ENCODE measurements at places on chromosomes 13 and 19.

DNA sequence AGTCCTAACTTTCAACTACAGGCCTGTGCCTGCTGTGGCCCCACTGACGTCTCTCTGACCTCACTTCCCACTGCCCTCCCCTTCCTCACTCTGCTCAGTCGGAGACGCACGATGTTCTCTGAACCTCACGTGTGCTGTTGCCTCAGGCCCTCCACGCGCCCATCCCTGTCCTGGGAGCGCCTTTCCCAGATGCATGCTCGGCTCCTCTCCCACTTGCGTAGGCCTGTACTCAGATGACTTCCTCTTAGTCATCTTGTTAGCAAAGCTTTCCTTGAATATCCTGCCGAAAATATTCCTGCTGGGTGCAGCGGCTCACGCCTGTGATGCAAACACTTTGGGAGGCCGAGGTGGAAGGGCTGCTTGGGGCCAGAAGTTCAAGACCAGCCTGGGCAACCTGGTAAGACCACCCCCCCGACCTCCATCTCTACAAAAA lies 9.3 kb upstream of the SYT5 start:
- peak; percentile 88 for DNase-seq

DNA sequence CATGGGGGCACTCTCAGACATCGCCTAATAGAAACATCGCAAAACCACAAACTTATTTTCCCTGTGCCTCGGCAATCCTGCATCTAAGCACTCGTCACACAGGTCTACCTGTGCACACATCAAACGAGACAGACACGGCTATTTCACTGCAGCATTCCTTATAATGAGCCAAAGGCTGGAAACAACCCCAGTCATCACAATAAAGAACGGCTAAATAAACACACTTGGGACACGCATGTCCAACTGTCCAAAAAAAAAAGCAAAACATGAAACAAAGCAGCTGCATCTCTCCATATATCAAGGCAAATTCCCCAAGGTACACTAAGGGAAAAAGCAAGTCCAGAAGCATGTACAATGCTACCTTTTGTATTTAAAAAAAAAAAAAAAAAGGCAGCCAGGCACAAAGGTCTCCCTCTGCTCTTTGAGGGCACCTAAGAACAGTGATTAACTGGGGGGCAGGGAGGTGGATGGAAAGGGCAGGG lies 27.2 kb upstream of the CCNP start:
- no peak for DNase-seq

DNA sequence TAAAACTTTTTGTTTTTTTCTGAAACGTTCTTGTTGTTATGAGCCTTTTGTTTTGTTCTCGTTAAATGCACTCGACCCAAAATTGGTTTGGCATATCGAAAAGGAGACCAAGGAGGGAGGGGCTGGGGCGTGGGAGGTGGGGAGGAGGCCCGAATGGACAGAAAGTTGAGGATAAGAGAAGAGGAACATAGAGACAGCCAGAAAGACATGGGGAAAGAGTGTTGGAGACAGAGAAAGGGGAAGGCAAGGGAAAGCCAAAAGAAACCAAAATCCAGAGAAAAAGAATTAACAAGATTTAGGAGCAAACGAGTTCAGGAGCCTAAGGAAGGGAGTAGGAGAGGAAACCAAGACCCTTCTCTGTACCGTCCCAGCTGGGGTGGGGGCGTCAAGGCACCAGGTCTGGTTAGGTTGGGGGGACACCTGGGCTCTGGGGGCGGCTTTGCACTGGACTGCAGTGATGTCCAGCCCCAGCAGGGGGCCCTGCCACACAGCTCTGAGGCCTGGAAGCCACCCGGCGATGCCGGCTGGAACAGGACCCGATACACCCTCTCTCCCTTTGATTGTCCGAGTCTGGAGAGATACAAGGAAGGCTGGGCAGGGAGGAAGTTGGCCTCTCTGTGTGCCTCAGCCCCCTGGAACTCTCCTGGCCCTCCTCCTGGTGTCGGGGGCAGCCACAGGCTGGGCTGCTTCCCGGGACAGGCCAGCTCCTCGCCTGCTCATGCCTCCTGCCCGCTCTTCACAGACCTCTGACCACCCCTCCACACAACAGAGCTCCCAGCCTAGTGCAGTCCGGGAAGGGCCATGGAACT lies 11.6 kb upstream of the ASF1B start:
- peak; percentile 36 for DNase-seq

DNA sequence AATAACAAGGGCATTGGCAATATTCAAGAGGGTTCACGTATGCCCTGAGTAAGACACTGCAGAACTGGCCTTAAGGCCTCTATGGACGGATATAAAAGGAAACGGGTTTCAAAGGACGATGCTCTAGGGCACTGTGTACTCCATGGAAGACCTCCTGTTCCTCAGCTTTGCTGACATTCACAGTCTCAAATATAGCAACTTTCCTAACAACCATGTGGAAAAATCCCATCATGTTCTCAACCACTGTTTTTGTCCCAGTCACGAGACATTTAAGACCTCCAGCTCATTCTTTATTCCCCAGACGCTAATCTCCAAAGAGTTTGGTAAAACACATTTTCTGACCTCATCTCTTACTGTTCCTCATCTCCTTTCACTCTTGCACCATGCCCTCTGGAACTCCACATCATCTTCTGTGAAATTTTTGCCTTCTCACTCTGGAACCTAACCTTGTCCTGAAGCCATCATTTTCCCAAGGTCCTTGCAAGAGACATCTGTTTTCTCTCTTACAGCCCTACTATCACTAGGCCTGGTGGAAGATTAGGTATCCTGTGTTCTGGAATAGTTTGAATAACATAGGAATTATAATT lies 37.6 kb downstream of the SPRY2 start:
- DNase-seq: no peak
